ENCODE measurements at places on chromosomes 13 and 19. TPM values are rescaled to one million over a fixed set of nuclear protein-coding genes. Genes with fewer than 3 reads are reported as not detected.

Gene SIGLEC12
- 1.1 TPM for total RNA-seq

Gene PAN3
- 59.0 TPM for total RNA-seq

Gene ZNF222
- 2.2 TPM for total RNA-seq

Gene NLRP5
- total RNA-seq: not detected

Gene ZNF582
- 5.2 TPM for total RNA-seq

Gene RASIP1
- total RNA-seq: 11.3 TPM

All from omental fat pad (tissue), 4 donors.